Tibial nerve (tissue), 4 donors: ENCODE measurements at places on chromosomes 11 and 22. TPM values are rescaled to one million over a fixed set of nuclear protein-coding genes. Genes with fewer than 3 reads are reported as not detected.

The MMP26 gene
- not detected for total RNA-seq

The RIC3 gene
- 22.8 TPM for total RNA-seq

GRCh38 chr11:131504199-131504949 lies 134.0 kb downstream of the NTM start:
- DNase-seq: no peak

DNA sequence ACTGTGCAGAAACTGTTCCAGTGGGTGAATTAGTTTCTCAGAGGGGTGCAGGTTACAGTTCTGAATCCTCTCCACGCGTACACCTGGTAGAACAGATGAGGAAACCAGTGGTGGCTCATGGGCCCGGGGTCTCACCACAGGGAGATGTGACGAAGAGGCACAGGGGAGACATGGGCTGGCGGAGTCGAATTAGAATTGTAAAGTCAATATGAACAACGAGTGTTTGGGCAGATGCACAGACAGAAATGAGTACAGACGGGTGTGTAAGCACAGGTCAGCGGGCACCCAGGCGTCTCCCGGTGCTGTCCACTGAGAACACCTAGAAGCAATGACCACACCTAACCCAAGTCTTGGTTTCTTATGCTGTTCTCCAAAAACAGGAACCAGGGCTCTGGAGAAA lies 41.8 kb downstream of the GNB1L start:
- no peak for DNase-seq

- no peak for DNase-seq
Measured at GRCh38 chr11:1086171-1087102, 11.8 kb downstream of the MUC2 start.

- DNase-seq: no peak
Measured at GRCh38 chr22:19723232-19723982, at the start of gene GP1BB. Gene GP1BB (plus strand): TSS chr22:19723539. CDS start chr22:19723570, 31 bp downstream.

DNA sequence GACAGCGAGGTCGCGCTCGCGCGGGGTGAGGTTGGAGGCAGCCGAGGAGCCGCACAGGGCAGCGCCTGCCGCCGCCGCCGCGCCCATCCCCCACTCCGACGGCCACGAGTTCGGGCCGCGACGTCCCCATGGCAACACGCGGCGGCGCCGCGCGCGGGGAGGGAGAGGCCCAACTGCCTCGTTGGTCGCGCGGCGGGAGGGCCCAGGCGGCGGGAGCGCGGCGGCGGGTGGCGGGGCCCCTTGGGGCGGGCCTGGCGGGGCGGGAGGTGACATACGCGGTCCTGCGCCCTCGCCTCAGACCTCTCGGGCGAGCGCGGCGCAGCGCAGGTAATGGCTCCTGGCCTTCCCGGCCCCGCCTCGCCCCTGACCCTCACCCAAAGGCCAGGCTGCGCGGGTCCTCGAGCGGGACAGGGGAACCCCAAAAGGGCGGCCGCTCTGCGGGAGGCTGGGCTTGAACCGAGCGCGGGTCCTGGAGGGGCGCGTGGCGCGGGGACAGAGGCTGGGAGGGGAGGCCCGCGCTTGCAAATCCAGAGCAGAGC lies at the start of gene DEUP1:
DEUP1 (plus strand) TSS at position 297 of the 539 bp plus-strand sequence. CDS start 1,518 bp downstream, outside the sequence.
- DNase-seq: no peak

DNA sequence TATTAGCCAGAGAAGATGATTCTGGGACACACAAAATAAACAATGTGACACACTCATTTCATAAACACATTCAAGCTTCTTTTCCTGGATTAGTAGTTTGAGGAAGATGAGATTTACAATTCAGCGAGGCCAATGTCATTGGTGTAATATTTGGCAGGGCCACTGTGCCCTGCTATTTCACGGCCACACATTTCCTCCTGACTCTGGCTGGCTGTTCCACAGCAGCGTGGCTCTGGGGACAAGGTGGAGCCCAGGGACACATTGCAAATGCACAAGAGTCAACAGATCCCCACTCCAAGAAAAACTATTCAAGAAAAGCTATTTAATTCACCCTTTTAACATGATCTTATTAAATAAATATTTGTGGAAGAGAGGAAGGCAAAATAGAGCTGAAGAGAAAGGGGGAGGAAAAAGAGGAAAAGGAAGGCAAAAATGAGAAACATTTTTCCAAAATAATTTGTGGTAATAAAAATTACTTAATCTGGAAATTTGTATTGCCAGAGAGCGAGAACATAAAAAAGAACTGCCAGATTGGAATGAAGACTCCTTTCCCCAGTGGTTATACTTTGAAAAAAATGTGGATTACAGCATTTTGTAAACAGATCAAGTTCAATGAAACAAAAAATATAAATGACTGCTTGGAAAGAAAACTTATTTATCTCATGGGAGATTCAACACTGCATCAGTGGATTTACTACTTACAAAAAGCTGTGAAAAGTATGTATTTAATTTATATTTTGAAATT lies 27.1 kb downstream of the NXPE2 start:
- peak; percentile 20 for DNase-seq
